Left cardiac atrium (tissue), 4 donors: ENCODE measurements at places on chromosomes 1 and 21. TPM values are rescaled to one million over a fixed set of nuclear protein-coding genes. Genes with fewer than 3 reads are reported as not detected.

DNA sequence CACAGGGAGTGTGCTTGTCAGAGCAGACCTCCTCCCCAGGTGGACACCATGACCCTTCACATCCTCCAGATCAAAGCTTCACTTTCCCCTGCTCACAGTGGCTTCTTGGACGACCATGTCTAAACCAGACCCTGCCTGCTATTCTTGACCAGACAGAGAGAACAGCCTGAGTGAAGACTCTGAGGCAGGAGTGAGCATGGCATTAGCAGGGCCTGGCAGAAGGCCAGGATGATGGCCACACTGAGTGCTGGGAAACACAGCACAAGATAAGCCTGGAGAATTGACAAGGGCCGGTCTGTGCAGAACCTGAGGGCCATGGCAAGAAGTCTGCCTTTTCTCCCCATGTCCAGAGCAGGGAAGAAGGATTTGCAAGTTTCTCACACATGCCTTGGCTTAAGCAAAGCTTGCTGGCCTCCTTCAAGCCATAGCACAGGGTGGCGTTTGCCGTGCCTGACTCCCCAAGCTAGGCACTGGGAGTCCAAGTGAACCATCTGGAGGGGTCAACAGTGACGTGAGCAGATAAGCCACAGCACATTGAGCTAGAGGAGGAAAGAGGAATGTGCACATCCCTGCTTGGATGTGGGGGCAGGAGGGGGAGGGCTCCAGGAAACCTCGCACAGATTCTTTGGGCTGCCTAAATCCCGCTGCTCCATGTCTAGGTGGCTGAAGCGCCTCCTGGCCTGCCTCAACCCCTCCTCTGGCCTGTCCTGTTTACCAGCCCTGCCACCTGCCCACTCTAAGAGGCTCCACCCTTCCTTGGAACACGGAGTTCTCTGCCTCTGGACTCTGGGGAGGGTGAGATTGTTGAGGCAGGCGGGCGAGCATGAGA lies 87.1 kb downstream of the CD58 start:
- DNase-seq, result peak; percentile 75

HSD3B2 gene
- total RNA-seq, result not detected

- peak; percentile 18 for DNase-seq
These were observed 25.3 kb downstream of the NADK start for GRCh38 chr1:1752636-1753606.

GRCh38 chr1:85224295-85224694 lies 23.5 kb upstream of the SYDE2 start:
- DNase-seq, result no peak

- no peak for DNase-seq
These were observed 16.6 kb upstream of the CACYBP start for GRCh38 chr1:174982971-174983689.

DNA sequence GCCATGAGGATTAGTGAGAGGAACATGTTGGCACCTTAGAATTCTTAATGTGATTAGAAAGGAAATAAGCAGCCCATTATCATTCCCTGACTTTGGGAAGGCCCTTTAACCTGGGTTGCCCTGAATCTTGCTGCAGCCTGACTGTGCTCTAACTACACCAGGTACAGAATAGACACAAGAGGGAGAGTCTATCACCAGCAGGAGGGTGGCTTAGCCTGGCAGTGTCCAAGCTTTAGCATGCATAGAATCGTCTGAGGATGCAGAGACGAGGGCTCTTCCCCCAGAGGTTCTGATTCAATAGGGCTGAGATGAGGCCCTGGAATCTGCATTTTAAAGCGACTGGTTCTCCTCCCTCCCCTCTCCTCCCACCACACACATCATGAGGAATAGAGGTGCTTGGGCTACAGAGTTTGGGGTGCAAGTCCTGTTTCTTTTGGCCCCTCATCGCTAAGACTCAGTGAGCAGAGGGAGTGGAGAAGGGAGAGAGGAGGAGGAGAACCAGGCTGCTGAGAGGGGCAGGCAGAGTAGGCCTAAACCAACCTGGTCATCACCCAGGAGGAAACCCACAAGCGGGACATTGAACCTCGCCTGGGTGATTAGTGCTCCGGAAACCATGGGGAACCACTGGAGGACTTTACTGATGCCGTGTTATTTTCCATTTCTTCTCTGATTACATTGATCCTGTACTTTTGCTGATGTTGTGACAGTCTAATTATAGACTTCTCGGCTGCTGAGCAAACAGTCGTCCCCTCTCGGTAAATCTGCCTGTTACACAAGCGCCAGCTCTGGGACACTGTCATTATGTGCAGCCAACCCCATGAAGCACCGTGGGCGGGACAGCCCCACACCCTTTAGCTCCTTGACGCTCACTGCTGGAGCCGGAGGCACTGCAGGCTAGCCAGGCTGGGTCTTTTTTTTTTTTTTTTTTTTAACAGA lies 6.3 kb upstream of the TENT5C start:
- peak; percentile 64 for DNase-seq

- DNase-seq, result peak; percentile 14
These were observed 11.7 kb downstream of the SLC19A1 start for GRCh38 chr21:45530423-45531113.

DNA sequence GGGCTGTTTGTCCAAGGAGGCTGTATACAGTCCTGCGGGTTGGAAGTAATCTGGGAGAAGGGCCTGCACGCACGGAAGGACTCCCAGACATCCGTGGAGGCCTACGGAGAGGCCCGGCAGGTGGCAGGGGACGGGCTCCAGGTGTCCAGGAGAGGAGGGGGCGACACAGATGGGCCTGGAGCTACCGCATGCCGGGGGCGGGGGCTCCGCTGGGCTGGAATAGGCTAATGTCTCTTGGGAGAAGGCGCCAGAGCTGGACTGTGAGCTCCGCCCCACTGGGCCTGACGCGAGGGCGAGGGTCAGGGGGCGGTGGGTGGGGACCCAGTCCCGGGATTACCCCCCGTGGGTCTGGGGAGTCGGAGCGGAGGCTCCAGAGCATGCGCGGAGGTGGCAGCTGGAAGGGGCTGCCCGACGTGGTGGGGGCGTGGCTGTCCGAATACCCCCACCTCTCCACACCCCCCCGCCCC lies 659 bp downstream of the AGO1 start:
- DNase-seq, result peak; percentile 65
